ENCODE measurements at places on chromosomes 3 and 15. TPM values are rescaled to one million over a fixed set of nuclear protein-coding genes. Genes with fewer than 3 reads are reported as not detected.

Gene LRRC2
- not detected for total RNA-seq

Gene B3GALNT1
- 4.3 TPM for total RNA-seq

Gene NMNAT3
- 3.7 TPM for total RNA-seq

Gene TMEM207
- not detected for total RNA-seq

Gene FAM3D
- total RNA-seq: not detected

Gene PROK2
- total RNA-seq: not detected

Gene RASL12
- not detected for total RNA-seq

Gene TMEM41A
- 28.3 TPM for total RNA-seq

Gene ONECUT1
- not detected for total RNA-seq

Gene TRPM1
- total RNA-seq: not detected

Gene ABHD17C
- 4.3 TPM for total RNA-seq

Gene GOLGA6A
- total RNA-seq: not detected

Gene TGM4
- total RNA-seq: not detected

GRCh38 chr15:55742927-55743728 lies at the start of gene PRTG:
PRTG (minus strand) TSS chr15:55743152; CDS start chr15:55742931, 221 bp downstream.
- DNase-seq: no peak

GRCh38 chr3:36175113-36175812 lies 205.0 kb upstream of the STAC start:
- DNase-seq: no peak

DNA sequence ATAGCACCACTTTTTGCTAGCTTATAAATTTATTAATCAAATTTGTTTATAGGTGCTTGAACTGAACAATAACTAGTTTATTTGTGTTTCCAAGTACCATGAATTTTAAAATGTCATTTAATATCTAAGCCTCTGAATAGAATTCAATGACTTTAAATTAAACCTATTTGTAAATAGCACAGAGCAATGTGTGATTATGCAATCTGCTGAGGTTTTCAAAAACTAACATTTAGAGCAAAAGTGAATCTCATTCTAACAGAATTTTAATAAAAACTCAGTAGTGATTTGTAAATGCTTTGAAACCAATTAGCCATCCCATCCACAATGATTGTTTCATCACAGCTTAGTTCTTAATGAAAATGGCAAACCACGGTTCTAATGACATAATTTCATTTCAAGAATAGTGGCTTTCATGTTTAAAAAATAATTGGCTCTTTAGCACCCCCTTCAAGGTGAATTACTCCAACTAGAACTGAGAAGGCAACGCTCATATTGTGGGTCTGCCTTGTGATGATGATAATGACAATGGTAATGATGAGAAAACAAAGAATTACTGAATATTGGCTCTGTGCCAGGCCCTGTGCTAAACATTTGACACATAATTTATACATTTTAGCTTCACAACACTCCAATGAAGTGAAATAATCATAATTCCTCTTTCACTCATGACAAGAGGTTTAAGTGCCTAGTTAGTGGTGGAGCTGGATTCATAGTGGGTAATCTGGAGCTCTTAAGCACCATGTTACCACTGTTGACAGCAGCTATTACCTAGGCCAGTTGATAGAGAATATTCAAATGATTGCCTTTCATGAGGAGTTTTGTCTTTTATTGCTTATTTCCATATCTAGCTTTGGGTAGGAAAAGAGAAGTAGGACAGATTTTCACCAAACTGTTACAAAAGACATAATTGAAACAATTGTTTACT lies 145.7 kb downstream of the RBMS3 start:
- DNase-seq: no peak

GRCh38 chr15:39846108-39846507 lies 63.5 kb upstream of the FSIP1 start:
- no peak for DNase-seq

DNA sequence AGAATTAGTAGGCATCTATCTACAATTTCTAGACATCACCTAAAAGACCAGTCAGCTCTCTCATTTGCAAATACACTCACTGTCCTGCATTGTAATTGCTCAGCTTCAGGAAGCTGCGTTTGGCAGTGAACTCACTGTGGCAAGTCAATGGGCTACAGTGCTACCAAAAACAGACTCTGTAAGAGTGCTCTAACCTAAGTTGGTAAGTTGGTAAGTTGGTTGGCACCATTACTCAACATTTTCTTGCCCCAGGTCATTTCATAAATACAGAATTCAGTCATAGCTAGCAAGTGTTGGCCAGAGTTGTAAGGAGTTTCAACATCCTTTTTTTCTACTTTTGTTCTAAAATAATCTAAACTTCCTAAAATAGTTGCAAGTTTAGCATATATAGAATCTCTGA lies 466.3 kb downstream of the NAALADL2 start:
- DNase-seq: no peak

GRCh38 chr15:39713846-39714245 lies 68.8 kb downstream of the FSIP1 start:
- DNase-seq: no peak

GRCh38 chr3:133487920-133488540 lies 85.5 kb upstream of the CDV3 start:
- DNase-seq: peak; percentile 26

DNA sequence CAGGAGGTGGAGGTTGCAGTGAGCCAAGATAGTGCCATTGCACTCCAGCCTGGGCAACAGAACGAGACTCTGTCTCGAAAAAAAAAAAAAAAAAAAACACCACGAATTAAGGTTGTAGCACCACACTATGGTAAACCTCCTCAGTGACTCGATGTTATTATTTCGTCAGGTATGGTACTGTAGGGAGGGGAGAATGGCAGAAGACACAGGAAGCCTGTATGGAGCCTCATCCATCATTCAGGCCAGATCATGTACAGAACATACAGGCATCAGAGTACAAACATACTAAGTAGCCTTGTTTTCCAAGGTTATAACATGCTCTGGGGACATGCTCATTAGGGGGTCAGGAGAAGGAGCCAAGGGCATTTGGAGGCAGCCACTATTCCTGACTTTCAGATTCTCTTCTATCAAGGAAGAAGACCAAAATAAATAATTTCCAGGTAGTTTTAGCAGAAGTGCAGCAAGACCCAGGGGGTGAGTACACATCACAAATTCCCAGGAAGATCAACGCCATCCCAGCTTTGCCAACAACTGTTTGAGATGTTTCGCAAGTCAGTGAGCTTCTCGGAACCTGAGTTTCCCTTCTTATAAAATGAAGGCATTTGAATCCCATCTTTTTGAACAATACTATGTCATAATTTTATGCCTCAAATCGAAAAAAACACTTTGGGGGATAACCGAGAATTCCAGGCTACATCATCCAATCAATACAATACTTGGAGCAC lies 79.8 kb downstream of the FOXP1 start:
- DNase-seq: no peak

- no peak for DNase-seq
Measured at GRCh38 chr15:94968133-94968532, 736.8 kb downstream of the MCTP2 start.

DNA sequence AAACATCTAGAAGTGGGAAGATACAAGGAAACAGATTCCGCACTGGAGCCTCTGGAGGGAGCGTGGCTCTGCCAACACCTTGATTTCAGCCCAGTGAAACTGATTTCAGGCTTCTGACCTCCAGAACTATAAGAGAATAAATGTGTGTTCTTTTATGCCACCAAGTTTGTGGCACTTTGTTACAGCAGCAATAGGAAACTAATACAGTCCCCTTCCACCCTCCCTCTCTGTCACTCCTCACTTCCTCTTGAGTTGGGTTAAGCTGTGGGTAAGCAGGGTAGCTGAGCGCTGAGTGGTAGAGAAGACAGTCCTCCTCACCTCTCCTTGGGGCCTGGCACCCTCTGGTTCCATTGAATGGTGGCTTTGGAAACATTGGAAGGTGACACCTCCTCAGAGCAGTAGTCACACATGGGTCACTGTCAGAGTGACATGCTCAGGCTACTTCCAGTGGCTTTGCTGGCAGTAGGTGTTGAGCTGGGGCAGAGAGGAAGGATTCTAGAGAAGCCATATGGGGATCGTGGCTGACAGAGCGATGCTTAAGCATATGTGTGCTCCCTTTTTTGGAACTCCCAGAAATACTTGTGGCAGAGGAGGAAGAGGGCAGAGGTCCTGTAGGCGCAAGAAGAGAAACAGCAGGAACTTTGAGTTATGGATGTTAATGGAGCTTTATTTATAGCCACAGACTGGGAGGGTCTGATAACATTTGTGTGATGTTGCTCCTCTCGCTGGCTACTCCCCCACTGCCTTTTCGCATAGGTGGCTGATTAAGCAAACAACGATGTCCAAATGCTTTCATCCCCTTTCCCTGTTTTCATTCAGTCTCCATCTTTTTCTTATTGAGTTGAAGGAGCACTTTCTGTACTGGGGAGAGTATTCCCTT lies 14.8 kb upstream of the HCN4 start:
- no peak for DNase-seq

DNA sequence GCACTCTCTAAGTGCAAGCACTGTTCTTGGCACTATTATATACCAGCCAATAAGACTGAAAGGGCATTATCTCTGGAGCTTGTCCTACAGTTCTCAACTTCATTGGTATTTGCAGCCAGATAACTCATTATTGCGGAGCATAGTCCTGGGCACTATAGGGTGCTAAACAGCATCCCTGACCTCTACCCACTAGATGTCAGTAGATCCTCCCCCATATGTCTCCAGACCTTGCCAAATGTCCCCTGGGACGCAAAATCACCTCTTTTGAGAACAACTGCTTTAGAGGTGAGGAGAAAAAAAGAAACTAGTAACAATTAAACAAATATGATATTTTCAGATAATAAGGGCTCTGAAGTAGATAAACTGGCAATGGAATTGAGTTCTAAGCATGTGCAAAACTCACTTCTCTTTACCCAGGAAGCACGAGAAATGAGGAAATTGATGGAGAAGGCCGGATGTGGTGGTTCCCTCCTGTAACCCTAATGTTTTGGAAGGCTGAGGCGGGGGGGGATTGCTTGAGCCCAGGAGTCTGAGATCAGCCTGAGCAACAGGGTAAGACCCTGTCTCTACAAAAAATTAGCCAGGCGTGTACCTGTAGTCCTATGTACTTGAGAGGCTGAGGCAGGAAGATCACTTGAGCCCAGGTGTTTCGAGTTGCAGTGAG lies 61.4 kb downstream of the FRMD4B start:
- DNase-seq: no peak

DNA sequence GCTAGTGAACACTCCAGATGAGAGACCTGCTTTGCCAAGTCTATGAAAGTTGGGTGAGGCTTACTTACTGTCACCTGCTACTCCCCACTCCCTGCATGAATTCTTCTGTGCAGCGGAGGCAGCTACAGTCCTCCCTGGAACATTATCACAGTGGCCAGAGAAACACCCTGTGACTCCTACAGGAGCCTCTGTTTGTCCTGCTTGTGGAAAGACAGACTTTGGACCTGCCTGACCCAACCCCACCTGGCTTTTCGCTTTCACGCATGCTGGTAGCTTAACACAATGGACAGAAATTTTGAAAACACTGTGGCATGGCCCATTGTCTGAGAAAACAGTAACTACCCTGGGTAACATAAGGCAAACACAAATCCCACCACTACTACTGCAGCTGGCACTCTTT lies 1565.5 kb upstream of the CADM2 start:
- DNase-seq: no peak

DNA sequence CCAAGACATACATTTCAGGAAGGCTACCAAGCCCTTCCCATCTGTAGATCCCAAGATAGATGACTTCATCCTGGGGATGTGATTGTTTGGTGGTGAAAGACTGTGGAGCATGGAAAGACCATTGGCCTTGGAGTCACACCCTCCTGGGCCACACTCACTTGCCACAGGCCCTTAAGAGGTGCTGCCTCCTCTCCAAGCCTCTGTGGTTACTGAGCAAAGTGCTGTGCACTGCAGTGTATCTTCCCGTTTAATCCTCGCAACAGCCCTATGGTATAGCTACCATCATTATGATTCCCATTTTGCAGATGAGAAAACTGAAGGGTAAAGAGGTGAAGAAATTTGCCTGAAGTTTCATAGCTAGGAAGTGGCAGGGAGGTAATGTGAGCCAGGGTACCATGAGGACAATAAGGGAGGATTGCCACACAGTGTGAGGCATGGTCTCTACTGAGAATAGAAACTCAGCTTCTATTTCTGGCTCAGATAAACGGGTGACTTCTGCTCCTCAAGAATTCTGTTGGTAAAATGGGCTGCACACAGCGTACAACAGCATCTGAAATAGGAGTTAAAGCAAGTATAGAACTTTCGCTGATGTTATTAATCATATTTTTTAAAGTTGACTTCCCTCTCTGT lies 23.9 kb upstream of the RHO start:
- no peak for DNase-seq

DNA sequence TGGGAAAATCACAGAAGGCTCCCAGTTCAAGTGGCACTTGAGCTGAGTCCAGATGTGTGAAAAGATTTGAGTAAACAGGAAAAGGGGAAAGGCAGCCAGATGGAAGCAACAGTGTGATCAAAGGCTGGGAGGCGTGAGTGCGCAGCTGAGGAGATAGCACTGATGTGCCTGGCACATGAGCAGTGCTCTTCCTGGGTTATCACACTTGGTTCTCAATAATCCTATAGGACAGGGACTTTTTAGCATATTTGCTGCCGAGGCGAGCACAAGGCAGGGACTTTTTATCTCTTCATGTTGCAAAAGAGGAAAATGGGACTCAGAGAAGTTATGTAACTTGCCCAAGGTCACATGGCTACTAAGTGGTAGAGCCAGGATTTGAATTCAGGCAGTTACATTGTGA lies 39.6 kb downstream of the CORO2B start:
- DNase-seq: no peak

DNA sequence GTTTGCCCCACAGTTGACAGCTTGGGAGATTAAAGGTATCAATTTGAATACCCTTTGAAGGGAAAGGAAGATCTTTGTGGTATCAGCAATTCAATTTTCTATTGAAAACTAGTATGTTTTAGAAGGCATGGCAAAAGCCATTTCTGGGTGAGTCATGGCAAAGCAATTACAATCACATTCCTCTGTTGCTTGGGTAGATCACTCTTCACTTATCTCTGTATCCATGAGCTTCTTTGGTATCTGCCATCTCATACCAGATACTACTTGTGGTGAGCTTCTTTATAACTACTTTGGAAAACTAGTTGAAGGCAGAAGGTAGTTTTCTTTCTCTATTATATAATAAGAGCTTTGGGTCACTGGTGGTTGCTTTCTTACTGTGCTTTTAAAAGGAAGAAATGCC lies 28.3 kb upstream of the LSAMP start:
- DNase-seq: no peak

DNA sequence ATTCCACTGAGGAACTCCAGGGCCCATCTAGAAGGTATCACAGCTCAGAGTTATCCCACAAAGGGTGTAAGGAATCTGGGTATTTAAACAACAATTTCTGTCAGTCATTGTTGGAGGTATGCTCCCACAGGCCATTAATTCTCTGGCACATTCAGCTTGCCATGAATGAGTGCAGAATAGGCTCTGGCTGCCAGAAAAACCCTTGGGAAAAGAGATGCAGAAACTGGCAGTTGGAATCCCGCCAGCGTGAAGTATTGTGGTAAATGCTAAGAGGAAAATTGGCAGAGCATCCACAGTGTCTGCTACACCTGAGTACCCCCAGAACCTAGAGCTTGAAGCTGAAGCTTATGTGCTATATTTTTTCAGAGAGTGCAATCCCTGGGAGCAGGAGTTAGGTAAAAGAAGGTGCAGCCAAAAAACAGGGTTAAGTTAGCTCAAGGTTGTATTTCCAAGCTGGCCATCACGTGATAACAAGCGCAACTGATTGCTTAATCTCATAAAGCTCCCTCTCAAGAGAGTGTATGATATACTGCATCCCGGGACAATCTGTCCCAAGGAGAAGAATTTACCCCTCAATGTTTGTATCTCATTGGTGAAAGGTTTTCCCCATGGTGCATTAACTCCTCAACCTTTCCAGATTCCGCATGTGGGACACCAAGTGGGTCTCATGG lies 94.2 kb upstream of the ACP3 start:
- no peak for DNase-seq

Measured in natural killer cell (primary cell).